ENCODE measurements at places on chromosomes 2 and 18.

GRCh38 chr2:43402002-43402401 is 175.6 kb upstream of the ZFP36L2 start:
- no peak for DNase-seq

DNA sequence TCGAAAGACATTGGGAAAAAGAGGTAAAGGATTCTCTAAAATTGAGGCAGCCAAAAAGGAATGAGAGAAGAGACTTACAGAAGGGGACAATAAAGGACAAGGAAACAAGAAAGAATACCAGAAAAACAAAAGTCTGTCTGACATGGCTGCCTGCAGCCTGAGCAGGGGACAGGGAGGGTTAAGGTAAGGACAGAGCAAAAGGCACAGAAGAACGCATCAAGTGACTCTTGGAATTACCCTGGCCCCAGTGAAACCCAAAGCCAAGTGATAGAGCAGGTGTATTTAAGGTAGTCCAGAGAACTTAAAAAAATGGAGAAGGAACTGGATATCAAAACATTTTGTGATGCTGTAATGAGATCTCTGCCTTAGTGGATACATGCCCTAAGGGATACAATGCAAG is 47.1 kb upstream of the XIRP2 start:
- no peak for DNase-seq

- no peak for DNase-seq
Observed at GRCh38 chr2:69525261-69525660, 88.0 kb upstream of the NFU1 start.

DNA sequence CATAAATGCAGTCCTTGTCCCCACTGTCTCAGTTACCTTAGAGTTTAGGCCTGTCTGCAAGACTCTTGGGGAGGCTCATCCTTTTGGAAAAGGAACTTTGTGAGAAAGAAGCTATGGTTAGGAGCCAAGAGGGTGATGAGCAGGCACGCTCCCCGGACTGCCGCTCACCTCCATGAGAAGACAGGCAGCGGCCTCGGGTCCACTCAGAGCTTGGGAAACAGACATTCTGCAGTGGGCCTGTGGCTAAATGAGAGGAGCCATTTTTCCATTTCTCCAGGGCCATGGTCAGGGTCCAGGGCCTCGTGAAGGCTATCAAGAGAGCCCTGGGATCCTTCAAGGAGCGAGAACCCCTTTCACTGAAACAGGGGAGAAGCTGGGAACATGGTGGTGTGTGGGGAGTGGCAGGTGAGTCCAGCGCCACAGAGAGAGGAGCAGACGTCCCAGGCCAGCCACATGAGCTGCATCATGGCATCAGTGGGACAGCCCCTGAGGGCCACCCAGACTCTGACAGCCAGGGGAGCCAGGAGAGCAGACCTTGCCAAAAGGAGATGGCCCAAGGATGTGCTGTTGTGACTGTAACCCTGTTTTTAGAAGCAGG is 4.0 kb upstream of the TEX51 start:
- no peak for DNase-seq

DNA sequence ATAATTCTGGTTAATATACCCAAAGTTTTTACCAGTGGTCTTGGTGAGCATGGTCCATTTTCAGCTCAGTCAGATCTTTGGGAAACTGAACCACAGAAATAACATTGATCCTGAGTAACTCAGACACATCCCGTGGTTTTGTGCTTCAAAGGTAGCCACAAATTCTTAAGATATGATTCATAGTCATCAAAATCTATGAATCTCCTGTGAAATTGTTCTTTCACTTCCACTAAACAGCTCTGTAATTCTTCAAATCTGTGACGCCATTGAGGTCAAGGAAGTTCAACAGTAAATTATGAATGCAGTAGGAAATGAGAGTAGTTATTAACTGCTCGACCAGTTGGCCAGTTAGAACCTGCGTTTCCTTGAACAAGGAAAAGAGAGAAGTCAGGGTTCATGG is 147.3 kb downstream of the IRS1 start:
- DNase-seq: no peak

DNA sequence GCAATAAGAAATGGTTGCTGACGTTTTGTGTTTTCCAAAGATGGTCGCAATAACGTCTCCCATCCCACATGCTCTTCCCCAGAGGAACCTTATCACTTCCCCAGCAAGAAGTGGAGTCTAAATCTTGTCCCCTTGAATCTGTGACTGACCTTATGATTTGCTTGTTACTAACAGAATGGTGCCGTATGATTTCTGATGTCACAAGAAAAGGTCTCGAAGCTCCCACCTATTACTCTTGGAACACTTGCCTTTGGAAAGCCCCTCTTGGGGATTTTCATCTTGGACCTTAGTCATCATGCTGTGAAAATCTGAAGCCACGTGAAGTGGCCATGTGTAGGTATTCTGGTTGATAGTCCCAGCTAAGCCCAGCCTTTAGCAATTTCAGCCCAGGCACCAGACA is 86.2 kb upstream of the GLS start:
- DNase-seq: no peak

DNA sequence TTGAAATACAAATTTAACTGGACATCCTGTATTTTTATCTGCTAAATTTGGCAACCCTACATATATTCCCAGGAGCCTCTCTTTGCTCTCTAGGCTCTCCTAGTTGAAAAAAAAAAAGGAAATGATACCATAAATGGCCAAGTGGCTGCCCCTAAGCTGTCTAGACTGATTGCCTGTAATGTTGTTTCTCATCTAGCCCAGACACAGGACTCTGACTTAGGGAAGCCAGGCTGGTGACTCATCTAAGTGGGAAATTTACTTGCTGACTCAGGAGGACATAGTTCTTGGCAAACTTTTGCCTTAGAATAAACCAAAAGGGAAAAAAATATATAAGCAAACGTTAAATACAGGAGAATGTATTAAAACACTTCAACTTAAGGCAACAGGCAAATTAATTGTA is 14.6 kb upstream of the ITGAV start:
- DNase-seq: no peak

GRCh38 chr2:119749477-119750012 is 10.2 kb upstream of the PTPN4 start:
- DNase-seq: no peak

GRCh38 chr2:158667586-158667985 is 127.5 kb upstream of the DAPL1 start:
- DNase-seq: no peak

DNA sequence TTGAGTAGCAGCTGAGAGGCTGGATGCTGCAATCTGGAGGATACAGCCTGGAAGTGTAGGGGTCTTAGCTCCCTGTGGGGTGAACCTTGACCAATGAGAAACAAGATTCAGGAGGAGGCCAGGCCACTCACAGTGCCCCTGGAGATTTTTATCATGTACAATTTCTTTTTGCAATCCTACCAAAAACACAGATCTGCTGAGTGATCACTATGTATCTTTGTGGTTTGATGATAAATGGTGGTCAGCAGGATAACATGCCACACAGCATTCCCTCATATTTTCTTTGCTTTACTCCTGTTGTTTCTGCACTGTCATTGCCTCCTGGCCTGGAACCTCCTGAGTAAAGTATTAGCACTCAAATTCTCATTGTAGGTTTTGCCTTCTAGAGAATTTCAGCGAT is 357.9 kb downstream of the THSD7B start:
- no peak for DNase-seq

DNA sequence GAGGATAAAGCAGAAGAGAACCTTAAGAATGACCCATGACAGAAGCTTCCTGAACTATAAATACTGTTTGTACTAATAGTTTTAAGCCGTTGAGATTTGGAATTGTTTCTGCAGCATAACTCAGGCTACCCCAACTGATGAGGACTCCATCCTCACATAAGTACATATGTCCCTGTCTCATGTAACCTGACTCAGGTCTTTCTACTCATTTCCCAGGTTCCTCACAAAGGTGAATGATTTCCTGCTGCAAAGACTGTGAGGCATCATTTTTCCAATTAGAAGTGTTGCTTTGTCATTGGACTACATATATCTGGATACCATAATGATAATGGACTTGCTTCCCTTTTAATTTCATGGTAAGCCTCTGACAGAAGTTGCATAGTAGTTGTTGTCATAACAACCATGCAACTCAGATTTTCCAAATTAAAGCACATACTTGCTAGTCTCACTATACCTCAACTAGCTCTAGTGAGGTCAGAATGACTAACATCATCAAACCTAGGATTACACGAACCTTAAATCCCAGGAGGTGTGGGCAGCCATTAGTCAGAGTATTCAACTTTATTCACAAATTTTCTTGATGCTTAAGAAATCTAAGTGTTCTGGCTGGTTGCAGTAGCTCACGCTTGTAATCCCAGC is 38.0 kb upstream of the NEDD4L start:
- DNase-seq: no peak

DNA sequence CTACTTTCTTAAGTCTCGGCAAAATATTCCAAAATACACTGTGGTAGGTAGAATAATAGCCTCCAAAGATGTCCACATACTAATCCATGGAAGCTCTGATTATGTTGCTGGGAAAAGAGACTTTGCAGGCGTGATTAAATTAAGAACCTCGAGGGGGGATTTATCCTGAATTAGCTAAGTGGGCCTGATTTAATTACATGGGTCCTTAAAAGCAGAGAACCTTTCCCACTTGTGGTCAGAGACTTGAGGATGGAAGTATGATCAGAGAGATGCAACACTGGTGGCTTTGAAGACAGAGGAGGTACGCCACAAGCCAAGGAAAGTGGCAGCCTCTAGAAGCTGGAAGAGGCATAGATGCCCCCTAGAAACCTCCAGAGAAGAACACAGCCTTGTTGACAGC is 2.8 kb downstream of the DYM start:
- DNase-seq: no peak

- DNase-seq: no peak
Observed at GRCh38 chr2:43540021-43540779, 55.6 kb downstream of the THADA start.

DNA sequence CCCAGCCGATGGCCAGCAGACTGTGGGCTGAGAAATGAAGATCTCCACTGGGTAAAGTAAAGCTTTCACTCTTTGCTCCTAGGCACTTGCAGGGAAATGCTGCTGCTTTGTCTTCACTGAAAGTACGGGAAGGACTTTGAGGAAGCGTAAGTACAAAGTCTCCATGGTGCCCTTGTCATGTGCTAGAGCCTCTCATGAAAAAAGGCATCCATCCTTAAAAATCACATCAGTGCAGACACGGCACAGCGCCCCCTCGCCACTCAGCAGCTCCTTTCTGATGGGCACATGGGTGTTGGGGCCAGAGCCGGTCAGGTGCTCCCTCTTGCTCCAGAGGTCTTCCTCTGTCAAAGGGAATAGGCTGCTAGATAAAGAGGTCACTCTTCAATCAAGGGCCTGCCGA is 109.0 kb upstream of the STPG4 start:
- DNase-seq: no peak

All from activated CD8-positive, alpha-beta memory T cell treated with anti-CD3 and anti-CD28 coated beads for 4 hours (primary cell).